CD4-positive, alpha-beta T cell treated with Interleukin-6 at 100 ng/mL for 8 hours (primary cell): ENCODE measurements at places on chromosomes 1 and 21.

DNA sequence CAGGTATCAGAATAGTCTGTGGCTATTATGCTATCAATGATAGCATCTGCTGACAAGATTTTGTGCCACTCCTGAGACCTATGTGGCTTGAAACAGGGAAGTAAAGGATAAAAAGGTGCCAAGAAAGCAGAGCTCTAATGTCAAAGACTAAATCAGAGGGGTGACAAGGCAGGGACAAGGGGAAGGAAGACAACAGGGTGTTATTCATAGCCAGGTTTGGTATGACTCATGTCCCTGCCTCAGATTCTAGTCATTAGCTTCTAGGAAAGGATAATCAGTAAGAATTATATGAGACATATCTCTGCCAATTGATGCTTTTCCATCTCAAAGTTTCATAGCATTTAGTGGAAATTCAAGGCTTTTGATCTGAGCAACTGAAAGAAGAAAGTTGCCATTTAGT, 31.8 kb upstream of the PLD5 start:
- no peak for DNase-seq

DNA sequence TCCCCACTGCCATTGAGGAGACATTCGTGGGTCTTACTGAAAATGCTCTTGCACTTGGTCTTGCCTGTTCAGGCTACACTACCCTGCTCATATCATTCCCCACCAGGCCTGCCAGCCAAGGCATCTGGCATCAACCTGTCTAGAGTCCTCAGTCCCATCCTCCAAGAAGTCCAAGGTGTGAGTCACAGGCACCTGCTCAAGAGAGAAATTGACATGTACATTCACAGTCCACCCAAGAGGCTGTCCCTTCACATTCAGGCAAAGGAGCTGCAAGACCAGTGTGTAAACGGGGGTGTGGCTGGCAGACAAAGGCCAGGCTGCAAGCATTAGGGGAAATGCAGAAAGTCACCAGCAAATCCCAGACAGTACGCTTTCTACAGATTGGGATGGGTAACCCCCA, 13.1 kb upstream of the PLA2G2C start:
- no peak for DNase-seq

DNA sequence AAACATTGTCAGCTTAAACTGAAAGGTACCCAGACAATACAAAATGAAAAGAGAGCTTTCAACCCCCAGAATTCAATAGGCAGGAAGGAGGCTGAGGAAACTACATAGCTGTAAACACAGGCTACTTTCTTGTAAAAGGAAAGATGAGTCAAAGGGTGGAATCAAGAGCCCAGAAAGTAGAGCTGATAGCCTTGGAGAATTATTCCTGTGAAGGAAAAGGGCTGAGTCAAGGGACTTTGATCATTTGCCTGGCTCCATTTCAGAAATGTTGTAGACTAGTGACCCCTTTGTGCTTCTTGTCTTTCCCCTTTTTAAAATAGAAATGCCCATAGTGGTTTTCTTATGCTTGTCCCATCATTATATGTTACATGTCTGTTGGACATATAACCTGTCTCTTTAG, 597.6 kb downstream of the ADGRL2 start:
- no peak for DNase-seq

DNA sequence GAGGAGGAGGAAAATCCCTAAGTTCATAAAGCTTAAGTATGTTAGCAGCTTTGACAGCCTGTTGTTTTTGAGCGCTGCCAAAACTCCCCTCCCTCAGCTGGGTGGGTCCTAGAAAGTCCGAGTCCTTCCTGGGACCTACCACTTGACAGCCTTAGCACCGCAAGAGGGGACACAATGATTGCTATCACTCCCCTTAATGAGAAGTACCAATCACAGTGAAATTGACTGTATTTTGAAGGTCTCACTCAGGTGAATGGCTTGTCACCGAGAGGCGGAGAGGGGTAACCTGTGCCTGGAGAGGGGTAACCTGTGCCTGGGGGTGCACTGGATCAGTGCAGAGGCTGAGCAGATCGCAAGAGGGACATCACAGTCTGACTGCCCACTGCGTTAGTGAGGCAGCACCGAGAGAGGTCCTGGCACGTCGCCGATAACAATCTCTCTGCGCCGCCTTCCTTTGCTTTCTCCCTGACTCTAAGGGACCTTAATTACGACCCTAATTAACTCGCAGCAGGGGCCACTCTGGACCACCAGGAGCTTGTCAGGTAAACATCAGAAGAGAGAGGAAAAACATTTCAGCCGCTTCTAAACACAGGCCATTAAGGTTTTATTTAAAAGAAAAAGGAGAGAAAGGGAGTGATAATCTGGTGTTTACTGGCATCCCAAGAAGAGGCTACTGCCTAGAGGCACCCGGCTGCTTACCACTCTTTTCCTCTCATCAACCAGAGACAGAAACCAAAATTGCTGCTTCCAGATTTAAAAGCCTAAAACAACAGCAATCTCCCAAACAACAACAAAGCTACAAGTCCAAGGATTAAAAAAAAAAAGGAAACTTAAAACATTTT, 25.7 kb upstream of the KCNK1 start:
- DNase-seq: no peak

- no peak for DNase-seq
These were observed 23.1 kb downstream of the EIF2D start for GRCh38 chr1:206589206-206589605.

DNA sequence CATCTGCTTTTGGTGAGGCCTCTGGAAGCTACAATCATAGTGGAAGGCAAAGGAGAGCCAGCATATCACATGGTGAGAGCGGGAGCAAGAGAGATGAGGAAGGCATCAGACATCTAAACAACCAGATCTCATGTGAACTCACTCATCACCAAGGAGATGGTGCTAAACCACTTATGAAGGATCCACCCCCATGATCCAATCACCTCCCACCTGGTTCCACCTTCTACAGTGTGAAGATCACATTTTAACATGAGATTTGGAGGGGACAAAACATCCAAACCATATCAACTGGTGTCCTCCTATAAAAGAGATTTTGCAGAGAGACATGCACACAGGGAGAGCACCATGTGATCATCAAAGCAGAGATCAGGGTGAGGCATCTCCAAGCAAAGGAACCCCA, 578.6 kb downstream of the MATN1 start:
- no peak for DNase-seq

- no peak for DNase-seq
These were observed 319.8 kb upstream of the RRP15 start for GRCh38 chr1:217965156-217965786.

DNA sequence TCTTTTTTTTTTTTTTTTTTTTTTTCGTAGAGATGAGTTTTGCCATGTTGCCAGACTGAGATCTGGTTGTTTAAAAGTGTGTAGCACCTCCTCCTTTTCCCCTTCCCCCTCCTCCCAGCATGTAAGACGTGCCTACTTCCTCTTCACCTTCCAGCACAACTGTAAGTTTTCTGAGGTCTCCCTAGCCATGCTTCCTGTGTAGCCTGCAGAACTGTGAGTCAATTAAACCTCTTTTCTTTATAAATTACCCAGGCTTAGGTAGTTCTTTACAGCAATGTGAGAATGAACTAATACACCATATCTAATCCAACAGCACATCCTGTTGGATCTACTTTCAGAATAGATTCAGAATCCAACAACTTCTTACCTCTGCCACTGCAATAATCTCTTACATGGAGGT, 111.1 kb downstream of the CLIC6 start:
- no peak for DNase-seq

GRCh38 chr1:53460211-53460634, 1.0 kb downstream of the DMRTB1 start:
- DNase-seq: no peak

GRCh38 chr1:38559446-38560165, 300.0 kb downstream of the RRAGC start:
- peak; percentile 89 for DNase-seq

GRCh38 chr1:156746728-156747631, 4.5 kb downstream of the HDGF start:
- peak; percentile 54 for DNase-seq

GRCh38 chr1:227895828-227896685, 51.7 kb downstream of the WNT9A start:
- DNase-seq: no peak

GRCh38 chr1:201568859-201569294, 29.9 kb downstream of the NAV1 start:
- DNase-seq: no peak

- no peak for DNase-seq
These were observed 213.8 kb upstream of the JUN start for GRCh38 chr1:58997637-58998036.

DNA sequence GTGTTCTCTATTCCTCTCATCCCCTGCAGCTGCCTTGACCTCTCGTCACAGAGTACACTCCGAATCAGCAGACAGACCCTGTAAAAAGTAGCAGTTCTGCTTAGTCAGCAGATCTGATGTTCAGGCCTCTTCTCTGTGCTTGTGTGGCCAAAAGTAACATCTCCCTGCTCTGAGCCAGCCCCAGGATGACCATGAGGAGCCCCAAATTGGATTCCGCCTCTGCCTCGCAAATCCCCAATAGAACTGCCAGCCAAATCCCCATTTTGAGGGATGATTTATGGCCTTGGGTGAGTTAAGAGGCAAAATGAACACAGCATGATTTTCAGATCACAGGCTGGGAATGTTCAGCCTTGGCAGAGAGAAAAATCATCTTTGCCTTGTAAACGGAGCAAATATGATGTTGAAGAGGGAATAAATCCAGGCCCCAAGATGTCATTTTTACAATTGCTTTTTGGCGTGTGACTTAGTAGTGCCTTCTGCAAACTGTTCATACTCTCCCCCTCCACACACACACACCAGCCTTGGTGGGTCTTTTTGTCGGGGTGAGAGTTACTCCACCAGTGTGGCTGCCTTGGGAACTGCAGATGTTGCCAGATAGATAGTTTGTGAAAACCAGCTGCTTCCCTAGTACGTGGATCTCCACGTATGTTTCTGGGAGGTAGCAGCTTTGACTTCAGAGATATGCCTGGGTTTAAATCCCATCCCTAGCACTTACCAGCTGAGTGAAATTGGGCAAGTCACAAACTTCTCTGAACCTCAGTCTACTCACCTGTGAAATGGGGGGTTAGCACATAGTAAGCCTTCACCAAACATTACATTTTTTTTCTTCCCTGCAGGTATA, 77.8 kb downstream of the MAN1C1 start:
- DNase-seq: no peak

DNA sequence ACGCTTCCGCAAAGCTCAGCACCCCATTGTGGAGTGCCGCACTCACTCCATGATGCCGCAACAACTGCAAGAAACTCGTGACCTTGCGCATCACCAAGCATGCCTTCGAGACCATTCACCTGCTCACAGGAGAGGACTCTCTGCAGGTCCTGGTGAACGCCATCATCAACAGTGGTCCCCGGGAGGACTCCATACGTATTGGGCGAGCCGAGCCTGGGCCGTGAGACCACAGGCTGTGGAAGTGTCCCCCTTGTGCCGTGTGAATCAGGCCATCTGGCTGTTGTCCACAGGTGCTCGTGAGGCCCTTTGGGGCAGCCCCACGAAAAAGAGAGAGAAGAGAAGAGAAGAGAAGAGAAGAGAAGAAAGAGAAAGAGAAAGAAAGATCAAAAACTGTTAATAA, 23.2 kb downstream of the SPATA45 start:
- no peak for DNase-seq

- no peak for DNase-seq
These were observed 73.1 kb upstream of the TSHB start for GRCh38 chr1:114956570-114956969.

- DNase-seq: no peak
These were observed 83.6 kb downstream of the SLC66A1 start for GRCh38 chr1:19395678-19396192.

DNA sequence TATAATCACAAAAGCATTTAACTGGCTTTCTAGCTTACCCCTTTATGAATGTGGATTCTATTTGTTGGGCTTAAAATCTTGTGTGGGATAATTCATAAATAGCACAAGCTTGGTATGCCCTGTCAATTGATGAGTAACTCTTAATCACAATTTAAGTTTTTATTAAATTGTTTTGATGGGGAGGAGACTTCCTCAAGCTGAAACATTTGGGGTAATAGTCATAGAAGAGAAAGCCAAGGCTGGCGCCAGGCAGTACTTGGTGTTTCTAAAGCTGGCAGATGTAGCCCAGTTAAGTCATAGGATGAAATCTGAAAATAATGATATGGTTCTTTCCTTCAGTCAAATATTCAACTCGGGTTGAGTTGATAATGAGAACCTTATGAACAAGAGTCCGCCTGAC, 167.2 kb downstream of the FMN2 start:
- no peak for DNase-seq

DNA sequence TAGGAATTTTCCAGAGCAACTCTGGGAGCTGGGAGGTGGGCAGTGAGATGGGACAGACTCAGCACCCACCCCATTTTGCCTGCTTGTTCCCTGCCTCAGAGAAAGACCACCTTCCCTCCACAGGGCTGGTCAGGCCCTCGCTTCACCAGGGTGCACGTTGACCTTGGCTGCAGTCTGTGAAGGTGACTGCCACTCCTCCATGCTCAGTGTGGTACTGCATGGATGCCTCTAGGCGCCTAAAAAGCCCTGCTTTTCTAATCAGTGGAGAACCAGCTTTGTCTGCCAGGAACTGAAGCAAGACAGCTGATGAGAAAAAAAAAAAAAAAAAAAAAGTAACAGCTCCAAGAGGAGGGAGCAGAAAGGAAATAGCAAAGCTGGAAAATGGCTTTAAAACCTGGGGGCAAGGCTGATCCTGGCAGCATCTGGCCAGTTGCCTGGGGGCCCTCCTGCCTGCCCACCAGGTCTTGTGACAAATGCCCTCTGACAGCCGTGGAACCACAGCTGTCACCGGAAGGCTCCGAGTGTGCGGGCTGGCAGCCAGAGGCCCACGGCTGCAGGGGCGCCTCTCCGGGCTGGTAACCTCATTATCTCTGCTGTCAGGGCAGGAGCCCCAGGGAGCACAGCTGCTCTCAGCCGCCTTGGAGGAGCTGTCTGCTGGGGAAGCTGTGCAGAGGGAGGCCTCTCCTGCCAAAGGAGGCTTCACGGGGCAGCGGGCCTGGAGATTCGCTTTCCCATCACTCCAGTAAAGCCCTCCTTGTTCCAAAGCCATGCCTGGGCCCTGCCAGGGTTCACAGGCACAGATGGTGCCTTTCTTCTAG, 13.7 kb downstream of the KIAA1614 start:
- no peak for DNase-seq

GRCh38 chr1:37851262-37851661, 8.1 kb downstream of the MTF1 start:
- DNase-seq: no peak

DNA sequence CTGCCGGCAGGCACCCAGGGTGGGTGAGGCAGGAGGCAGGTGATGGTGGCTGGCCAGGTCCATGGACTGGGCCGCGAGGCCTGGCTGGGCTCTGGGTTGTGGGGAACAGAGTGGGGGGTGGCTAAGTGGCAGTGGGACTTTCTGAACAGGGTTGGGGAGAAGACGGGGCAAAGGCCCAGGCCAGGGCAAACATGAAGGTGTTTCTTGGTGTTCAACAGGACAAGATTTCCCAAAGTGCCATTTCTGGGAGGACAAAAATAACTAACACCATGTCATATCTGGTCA, 26.8 kb downstream of the STUM start:
- no peak for DNase-seq
